ENCODE measurements at places on chromosomes 6 and 20.

- peak; percentile 79 for DNase-seq
Measured at GRCh38 chr6:34305982-34306708, 57.3 kb upstream of the SMIM29 start.

DNA sequence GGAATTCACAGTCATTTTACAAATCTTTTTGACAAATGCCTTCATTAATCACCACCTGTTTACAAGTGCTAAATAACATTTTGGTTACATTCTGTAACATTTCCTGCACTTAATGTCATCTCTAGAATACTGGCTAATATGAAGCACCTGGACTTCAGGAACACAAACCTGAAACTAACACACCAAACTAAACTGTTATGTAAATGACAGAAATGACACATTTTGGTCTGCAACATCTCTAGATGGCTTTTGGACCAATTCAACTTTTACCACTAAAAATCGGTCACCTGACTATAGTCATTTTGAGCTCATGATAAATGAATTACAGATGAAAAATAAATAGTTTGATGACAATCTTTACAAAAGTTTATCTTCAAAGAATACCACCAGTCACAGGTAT is 80.6 kb downstream of the ATG5 start:
- no peak for DNase-seq

DNA sequence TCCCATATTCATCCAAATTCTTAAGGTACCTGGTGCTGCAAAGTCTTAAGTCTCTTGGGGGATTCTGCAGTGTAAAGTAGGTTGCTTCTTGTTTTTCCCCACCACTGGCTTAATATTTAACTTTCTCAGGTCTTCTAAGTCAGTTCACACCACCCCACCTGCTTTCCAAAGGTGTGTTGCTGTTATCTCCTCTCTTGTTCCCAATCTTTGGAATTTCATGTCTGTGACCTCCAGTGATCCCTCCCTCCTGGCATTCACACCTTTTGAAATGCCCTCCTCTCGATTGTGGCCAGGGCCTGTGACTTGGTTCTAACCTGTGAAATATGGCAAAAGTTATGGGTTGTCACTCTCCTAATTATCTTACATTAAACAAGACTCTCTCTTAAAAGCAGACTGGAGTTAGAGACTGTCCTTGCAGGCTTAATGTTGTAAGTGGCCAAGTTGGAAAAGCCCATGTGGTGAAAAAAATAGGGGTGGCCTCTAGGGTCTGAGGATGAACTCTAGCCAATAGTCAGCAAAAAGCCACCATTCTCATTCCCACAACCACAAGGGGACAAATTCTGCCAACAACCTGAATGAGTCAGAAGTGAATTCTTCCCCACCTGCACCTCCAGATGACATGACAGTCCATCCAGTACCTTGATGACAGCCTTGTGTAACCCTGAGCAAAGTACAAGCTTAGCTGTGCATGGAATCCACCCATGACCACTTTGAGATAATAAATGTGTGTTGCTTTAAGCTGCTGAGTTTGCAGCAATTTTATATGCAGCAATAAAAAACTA is 45.1 kb downstream of the ADGRF1 start:
- no peak for DNase-seq

DNA sequence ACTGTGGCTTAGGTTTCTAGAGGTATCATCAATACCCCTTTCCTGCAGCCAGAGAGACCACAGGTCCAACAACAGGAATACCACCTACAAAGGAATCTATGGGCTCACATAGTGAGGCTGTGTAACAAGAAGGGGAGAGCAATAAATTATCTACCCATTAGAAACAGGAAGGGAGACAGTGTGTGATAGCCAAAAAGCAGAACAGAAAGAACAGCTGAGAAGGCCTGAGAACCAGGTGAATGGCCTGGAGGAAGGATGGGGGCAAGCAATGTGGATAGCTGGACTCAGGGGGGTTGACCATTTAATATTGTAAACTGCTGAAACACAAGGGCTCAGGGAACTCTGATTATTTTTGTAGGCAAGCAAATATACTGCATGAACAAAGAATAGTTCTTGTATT is 628.2 kb downstream of the COL12A1 start:
- DNase-seq = no peak

DNA sequence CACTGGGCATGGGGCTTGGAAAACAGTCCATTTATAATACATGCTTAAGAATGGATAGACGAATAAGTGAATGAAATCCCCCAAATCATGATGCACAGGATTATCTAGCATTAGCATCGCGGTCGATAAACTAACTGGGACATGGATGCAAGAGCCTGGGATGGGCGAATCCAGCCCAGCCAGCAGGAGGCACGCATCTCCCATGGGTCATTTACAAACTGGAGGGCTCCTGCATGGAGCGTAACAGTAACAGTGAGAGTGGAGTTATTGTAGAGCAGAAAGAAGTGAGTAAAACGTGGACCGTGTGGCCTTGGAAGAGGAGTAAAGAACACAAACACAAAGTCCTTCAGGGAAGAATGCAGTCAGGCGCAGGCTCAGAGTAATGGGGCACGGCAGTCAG is 136.5 kb downstream of the AGPAT4 start:
- DNase-seq = no peak

DNA sequence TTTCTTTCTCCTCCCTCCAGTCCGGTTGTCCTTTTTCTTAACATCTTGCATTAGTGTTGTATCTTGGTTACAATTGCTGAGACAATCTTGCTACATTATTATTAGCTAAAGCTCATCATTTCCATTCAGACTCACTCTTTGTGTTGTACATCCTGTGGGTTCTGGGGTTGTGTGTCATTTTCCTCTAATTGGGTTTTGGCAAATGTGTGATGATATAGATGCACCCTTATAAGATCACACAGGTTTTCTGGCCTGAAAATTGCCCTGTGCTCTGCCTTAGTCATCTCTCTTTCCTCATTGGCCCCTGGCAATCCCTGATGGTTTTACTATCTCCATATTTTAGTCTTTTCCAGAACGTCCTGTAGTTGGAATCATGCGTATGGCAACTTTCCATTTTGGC is 60.1 kb downstream of the PPP1R14C start:
- DNase-seq = no peak

DNA sequence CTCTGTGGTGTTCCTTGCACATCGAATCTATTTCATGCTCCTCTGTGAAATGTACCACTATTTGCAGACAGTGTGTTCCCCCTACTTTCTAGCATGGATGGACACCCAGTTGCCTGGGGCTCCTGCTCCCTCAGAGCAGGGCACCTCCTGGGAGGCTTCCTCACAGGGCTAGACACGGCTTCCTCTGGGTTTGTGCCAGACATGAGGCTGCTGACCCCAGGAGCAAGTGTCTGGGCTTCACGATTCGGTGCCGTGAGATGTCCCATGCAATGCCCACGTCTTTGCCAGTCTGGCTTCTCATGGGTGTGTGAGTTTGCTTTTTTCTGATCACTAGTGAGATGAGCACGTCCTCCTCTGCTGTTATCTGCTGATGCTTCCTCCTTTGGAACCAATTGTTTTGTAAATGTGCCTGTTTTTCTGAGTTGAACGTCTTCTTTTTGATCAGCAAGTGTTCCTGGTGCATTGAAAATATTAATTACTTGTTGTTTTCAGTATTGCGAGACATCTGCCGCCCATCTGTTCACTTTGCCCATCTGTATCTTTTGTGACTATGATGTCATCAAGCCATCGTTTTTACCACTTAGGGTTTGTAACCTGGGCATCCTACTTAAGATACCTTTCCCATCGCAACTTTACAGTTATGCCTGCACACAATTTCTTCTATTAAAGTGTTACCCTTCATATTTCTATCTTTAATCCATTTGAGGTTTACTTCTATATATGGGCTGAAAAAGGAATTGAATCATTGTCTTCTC is 92.0 kb downstream of the TTLL2 start:
- no peak for DNase-seq

- DNase-seq = no peak
Measured at GRCh38 chr6:95795927-95796326, 218.6 kb downstream of the MANEA start.

GRCh38 chr6:150327117-150327774 is 41.6 kb upstream of the IYD start:
- no peak for DNase-seq

DNA sequence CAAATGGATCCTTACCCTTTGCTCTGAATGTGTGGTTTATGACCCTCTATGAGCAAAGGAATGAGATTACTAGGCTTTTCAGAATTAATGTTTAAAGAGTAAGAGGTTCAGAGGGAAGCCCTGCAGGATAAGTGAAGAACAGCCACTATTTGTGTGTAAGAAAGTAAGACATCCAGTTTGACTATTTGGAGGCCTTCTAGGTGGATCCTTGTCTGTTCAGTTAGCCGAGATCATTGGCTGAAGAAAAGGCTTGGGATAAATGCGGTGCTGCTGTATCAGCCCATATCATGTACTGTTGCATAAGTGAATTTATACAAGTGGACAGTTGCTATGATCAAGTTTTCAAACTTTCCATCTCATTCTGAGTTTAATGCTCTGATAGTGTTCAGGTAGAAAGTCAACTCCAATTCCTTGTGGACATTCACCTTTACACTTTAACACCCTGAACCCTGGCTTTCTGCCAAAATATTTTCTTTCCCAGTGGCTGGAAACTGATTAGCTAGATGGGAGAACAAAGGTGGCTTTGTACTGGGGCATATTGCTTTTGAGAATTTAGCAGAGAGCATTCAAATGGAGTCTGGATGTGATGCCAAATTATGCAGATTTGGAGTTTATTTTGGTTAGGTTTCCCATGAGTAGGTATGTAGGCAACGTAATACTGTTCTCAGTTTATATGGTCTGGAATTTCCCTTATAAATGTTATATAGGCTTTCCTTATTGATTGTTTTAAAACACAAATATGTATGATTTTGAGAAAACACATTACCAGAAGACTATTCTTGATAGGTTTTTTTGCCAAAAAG is 15.0 kb downstream of the PARD6B start:
- no peak for DNase-seq

- no peak for DNase-seq
Measured at GRCh38 chr6:143940011-143940597, 68.0 kb downstream of the PLAGL1 start.

DNA sequence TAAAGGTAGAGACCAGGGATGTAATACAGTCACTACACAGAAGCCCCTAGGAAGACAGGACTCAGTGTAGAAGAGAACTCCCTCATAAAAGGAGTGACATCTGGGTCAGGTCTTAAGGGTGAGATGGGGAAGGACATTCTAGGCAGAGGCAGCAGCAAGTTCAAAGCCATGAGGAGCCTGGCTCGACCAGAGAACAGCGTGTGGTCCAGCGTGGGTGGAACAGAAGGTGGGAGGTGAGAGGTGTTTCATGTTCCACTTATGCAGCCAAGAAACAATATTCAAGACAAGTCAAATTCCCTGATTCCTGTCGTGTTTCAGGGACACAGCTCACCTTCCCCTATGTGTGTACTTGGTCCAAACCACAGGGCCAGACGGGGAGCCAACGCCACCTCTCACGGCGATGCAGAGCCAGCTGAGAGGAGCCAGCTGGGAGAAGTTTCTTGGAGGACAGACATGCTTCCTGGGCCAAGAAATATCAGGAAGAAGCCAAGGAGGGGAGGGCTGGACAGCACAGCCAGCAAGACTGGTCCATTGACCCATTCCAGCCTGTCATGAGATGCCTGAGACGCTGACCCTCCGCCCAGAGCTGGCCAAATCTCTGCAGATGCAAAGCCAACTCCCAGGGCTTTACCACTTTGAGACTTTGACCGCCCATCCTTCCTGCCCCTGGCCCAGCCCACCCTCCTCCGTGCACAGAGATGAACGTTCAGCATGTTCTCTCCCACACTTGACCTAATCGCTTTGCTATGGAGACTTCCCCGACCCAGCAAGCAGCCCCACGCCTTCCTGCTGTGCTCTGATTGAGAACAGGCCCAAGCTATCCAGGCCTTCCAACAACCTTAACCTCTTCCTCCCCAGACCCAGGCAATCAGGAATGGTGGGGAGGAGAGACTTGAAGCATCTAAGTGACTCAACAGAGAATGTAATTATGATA is 113.8 kb downstream of the PRND start:
- DNase-seq = peak; percentile 94

GRCh38 chr20:62744741-62745191 is 36.1 kb downstream of the NTSR1 start:
- no peak for DNase-seq

DNA sequence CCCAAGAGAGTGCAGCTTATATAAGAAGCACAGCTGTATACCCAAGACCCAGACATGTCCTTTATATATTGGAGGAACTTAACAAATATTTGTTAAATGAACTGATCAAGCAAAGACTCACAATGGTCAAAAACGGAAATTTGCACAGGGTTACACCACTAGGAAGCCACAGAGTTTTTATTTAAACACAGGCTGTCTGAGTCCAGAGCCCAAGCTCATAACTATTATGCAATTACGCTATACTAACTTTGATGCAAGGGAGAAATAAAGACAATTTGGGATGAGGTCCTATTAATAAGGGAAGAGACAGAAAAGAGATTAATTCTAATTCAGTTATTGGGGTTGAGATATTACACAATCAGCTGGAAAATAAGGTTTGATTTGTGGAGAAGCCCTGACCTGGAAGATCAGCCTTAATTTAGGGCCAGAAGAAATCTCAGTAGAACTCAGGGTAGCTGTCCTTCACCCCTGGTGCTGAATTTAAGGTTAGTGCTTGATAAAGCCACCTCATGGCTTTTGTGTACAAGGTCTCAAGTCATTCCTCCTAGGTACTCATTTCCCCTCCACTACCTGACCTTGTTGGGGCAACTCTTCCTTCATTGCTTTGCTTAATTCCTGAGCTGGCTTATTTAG is 10.5 kb upstream of the ZNF334 start:
- no peak for DNase-seq

DNA sequence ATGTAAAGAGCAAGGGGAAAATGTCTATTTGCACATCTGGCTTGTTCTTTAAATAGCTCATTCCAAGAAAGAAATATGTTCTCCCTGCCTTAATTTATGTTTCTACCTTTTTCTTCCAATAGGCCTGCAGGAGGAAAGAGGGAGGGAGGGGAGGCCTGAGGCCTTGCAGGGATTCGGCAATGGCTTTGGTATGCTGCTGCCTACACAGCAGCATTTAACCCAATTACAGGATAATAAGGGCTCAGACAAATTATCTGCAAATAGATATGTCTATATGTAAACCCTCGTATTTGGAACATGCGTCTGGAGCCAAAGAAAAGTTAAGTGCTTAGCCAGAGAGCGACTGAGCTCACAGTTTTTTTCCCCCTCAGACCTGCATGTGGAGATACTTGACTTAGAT is 277.2 kb downstream of the CDC5L start:
- DNase-seq = peak; percentile 44

DNA sequence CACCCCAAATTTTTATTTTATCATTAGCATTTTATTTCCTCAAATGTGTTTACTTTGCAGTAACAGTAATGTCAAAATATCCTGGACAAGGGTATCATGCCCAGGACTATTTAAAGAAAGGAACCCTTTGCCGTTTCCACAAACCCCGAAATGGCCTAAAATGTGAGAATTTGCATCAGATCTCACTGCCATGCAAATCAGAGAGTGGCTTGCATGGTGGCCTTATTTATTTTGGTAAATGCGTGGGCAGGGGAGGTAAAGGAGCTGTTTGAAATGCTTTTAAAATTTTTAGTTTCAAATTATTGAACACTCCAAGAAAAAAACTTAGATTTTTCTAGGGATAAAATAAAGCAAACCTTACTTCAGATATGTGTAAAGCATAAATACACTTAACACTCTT is 43.8 kb downstream of the ADAT2 start:
- DNase-seq = no peak
